ENCODE measurements at places on chromosomes 16 and 17. TPM values are rescaled to one million over a fixed set of nuclear protein-coding genes. Genes with fewer than 3 reads are reported as not detected.
A peak's percentile ranks its signal among the peaks of the same experiment; 100 is the strongest.

DNA sequence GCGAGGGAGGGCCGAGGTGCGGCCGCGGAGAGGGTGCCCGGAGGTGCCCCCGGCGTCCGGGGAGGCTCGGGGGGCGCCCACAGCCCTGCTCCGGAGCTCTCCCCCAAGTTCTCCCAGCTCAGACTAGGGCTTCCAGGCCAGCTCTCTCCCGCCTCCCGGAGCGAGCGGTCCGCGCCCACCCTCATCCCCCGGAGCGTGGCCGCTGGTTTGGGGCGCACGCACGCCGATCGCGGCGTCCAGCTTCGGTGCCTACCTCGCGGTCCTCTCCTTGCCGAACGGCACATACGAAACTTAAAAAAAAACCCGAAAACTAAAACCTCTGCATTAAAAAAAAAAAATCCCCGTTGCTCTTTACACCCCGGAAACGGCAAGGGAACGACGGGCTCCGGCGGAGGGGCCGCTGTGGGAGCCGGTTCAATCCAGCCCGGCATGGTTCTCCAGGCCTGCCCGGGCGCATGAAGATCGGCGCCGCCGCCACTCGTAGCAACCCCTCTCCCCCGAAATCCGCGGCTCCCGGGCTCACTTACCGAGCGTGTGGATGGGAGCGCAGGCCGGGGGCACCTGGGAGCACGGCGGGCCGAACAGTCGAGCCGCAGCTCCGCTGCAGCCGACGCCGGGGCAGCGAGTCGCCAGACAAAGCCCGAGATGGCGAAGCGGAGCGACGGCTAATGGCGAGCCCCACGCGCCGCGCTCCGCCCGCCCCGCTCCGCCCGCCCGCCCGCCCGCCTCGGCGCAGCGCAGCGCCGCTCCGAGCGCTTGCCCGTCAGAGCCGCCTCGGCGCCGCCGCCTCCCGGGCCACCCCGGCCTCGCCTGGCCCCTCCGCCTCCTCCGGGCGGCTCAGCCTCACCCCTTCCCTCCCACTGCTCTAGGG, 973 bp upstream of the UBTF start:
- H3K27ac ChIP-seq: peak overlapping the region; percentile 75
- peaks cover 7% of the 10 kb centered on the region for H3K36me3 ChIP-seq
- peak; percentile 64 for DNase-seq
- peaks cover 20% of the 10 kb centered on the region for H3K4me1 ChIP-seq
- no peaks in the 10 kb centered on the region for H3K27me3 ChIP-seq
- H3K4me3 ChIP-seq: peak overlapping the region; percentile 53

DNA sequence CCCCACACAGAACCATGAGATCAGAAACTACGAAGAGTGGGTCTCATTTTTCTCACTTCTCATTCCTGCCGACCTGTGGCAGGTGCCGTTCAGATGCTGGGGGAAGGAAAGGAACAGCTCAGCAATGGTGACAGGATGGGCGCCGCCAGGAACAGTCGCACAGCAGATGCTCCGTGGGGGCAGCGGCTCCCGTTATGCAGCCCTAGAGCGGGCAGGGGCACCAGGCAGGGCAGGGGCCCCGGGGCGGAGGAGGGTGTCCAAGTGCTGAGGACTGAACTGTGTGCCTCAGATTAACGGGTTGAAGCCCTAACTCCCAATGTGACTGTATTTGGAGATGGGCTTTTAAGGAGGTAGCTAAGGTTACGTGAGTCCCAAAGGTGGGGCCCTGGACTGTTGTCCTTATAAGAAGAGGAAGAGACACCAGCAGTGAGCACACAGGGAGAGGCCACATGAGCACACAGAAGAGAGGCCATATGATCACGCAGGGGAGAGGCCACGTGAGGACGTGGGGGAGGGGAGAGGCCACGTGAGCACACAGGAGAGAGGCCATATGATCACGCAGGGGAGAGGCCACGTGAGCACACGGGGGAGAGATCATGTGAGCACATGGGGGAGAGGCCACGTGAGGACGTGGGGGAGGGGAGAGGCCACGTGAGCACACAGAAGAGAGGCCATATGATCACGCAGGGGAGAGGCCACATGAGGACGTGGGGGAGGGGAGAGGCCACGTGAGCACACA, 95.7 kb upstream of the METRNL start:
- H3K27ac ChIP-seq: no peak overlapping the region
- no peaks in the 10 kb centered on the region for H3K27me3 ChIP-seq
- no peak for DNase-seq
- no peaks in the 10 kb centered on the region for H3K4me1 ChIP-seq
- H3K36me3 ChIP-seq: no peaks in the 10 kb centered on the region
- H3K4me3 ChIP-seq: no peak overlapping the region

DNA sequence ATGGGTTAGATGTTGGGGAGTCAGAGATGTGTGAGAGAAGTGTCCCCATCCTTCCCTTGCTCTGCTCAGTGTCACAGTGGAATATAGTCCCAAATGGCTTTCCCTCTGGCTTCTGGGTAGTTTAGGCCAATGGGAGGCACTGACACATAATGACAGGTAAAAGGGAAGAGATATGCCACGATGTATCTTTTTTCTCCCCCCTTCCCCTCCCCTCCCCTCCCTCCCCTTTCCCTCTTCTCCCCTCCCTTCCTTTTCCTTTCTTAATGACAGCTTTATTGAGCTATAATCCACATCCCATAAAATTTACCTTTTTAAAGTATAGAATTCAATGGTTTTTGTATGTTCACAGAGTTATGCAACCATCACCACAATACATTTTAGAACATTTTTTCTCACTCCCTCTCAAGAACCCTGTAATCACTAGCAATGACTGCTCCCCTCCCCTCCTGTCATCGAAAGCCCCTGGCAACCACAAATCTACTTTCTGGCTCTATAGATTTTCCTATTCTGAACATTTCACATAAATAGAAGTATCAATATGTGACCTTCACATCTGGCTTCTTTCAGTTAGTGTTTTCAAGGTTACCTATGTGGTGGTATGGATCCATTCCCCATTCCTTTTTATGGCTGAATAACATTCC, 617 bp upstream of the CCR7 start:
- no peak overlapping the region for H3K4me3 ChIP-seq
- H3K36me3 ChIP-seq: no peaks in the 10 kb centered on the region
- DNase-seq: no peak
- H3K4me1 ChIP-seq: no peaks in the 10 kb centered on the region

DNA sequence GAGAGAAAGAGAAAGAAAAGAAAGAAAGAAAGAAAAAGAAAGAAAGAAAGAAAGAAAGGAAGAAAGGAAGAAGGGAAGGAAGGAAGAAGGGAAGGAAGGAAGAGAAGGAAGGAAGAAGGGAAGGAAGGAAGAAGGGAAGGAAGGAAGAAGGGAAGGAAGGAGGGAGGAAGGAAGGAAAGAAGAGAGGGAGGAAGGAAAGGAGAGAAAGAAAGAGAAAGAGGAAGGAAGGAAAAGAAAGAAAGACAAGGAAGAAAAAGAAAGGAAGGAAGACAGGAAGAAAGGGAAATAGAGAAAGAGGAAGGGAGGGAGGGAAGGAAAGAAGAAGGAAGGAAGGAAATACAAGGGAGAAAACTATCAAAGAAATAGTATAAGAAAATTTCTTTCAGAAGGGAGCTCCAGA, 7.2 kb upstream of the KRTAP4-7 start:
- H3K27me3 ChIP-seq: no peaks in the 10 kb centered on the region
- H3K4me1 ChIP-seq: no peaks in the 10 kb centered on the region
- DNase-seq: no peak
- no peaks in the 10 kb centered on the region for H3K36me3 ChIP-seq
- no peak overlapping the region for H3K4me3 ChIP-seq
- H3K27ac ChIP-seq: no peak overlapping the region

GRCh38 chr16:81723098-81723723, 55.9 kb upstream of the PLCG2 start:
- H3K36me3 ChIP-seq: no peaks in the 10 kb centered on the region
- DNase-seq: peak; percentile 88
- H3K4me1 ChIP-seq: no peaks in the 10 kb centered on the region

Gene WNT9B
- total RNA-seq: not detected

Gene CLEC3A
- total RNA-seq: not detected

Gene MEOX1
- not detected for total RNA-seq

Gene CBLN1
- total RNA-seq: not detected

Gene PIK3R6
- not detected for total RNA-seq

Gene TMEM238L
- not detected for total RNA-seq

- no peak for DNase-seq
- no peak overlapping the region for H3K27ac ChIP-seq
- H3K4me1 ChIP-seq: peaks cover 14% of the 10 kb centered on the region
- no peaks in the 10 kb centered on the region for H3K36me3 ChIP-seq
These were observed 2.9 kb upstream of the RNF213 start for GRCh38 chr17:80257716-80258213.

DNA sequence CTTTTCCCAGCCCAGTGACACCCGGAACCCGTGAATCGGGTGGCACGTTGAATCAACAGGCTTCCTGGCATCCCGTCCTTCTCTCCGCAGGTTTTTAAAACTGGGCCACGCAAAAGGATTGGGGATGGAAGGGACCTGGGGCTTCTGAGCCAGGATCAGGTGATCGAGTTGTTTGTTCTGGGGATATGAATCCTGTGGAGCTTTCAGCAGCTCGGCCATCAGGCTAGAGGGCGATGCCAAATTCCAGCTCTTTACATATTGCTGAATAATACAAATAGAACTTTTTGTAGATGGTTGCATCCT, 473 bp downstream of the SUPT6H start:
- H3K36me3 ChIP-seq: peaks cover 4% of the 10 kb centered on the region
- H3K4me1 ChIP-seq: peaks cover 5% of the 10 kb centered on the region
- H3K27me3 ChIP-seq: no peaks in the 10 kb centered on the region
- DNase-seq: no peak

- H3K4me1 ChIP-seq: peaks cover 12% of the 10 kb centered on the region
- no peaks in the 10 kb centered on the region for H3K36me3 ChIP-seq
- H3K27me3 ChIP-seq: no peaks in the 10 kb centered on the region
- H3K27ac ChIP-seq: no peak overlapping the region
- no peak overlapping the region for H3K4me3 ChIP-seq
These were observed 140.6 kb downstream of the PARN start for GRCh38 chr16:14489460-14489859.

- DNase-seq: peak; percentile 73
- peak overlapping the region; percentile 77 for H3K27ac ChIP-seq
- no peaks in the 10 kb centered on the region for H3K27me3 ChIP-seq
- peak overlapping the region; percentile 31 for H3K4me3 ChIP-seq
These were observed 8.1 kb upstream of the MT1E start for GRCh38 chr16:56617212-56618085.

Gene GPR142
- total RNA-seq: not detected

GRCh38 chr17:14756479-14756878, 455.6 kb downstream of the HS3ST3B1 start:
- H3K27me3 ChIP-seq: no peaks in the 10 kb centered on the region
- no peak overlapping the region for H3K27ac ChIP-seq
- no peak overlapping the region for H3K4me3 ChIP-seq

Gene KRT32
- total RNA-seq: under 0.01 TPM

GRCh38 chr17:933312-934073, 46.1 kb downstream of the NXN start:
- peak; percentile 100 for DNase-seq
- H3K36me3 ChIP-seq: peaks cover 2% of the 10 kb centered on the region
- no peak overlapping the region for H3K4me3 ChIP-seq
- peaks cover 16% of the 10 kb centered on the region for H3K4me1 ChIP-seq
- H3K27ac ChIP-seq: peak overlapping the region; percentile 79

DNA sequence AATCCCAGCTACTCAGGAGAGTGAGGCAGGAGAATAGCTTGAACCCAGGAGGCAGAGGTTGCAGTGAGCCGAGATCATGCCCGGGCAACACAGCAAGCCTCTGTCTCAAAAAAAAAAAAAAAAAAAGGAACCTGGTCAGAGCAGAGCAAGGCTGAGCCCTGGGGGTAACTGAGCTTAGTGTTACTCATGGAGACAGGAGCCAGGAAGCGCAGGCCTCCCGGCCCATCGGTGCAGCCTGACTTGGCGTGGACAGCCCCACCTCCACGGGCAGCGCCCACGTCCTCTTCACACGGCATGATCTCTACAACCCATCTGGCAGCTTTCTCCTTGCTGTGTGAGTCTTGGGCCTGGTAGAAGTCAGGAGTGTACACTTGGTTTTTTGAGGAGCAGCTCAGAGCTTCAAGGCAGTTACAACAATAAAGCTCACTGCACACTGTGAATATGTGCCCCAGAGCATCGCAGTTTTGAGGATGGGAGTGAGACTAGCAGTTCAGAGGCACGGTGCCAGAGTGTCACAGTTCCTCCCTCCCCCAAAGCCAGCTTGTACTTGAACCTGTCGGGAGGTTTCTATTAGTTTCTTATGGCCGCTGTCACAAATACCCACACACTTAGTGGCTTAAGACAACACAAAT, 129.9 kb downstream of the RAP1GAP2 start:
- no peaks in the 10 kb centered on the region for H3K27me3 ChIP-seq
- DNase-seq: no peak
- no peaks in the 10 kb centered on the region for H3K4me1 ChIP-seq
- H3K4me3 ChIP-seq: no peak overlapping the region
- H3K27ac ChIP-seq: no peak overlapping the region

DNA sequence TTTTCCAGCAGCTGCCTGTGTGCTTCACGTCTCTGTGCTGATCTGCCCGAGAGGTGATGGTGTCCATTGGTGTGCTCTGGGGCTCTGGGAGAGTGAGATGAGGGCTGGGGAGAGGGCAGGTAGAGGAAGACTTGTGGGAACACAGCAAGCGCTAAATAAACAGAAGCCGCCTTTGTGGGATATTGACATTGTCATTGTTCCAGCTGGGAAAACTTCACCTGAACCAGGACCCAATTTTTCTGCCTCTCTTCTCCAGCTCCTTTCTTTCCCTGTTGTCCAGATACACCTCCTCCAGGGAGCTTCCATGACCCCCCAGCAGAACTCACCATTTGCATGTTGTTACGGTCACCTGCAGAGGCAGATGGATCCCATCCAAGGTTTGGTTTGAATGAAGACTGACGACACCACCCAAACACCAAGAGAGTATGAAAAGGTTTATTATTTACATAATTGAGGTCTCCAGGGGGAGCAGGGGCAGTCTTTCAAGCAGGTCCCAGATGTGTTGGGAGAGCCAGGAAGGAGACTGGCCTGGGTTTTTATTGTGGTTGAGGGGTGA, 3.6 kb upstream of the ITGA3 start:
- H3K4me1 ChIP-seq: peaks cover 40% of the 10 kb centered on the region
- H3K36me3 ChIP-seq: no peaks in the 10 kb centered on the region
- H3K27me3 ChIP-seq: no peaks in the 10 kb centered on the region
- DNase-seq: no peak
- H3K4me3 ChIP-seq: no peak overlapping the region
- H3K27ac ChIP-seq: no peak overlapping the region

- H3K27me3 ChIP-seq: no peaks in the 10 kb centered on the region
- peaks cover 2% of the 10 kb centered on the region for H3K36me3 ChIP-seq
- DNase-seq: peak; percentile 56
These were observed 115.9 kb downstream of the ANKRD11 start for GRCh38 chr16:89374393-89374960.

Gene DUS2
- total RNA-seq: 12.3 TPM

Gene NME1
- 75.8 TPM for total RNA-seq

Gene CALB2
- total RNA-seq: 1.3 TPM

Gene CLEC18C
- under 0.01 TPM for total RNA-seq

Gene ACSM2A
- not detected for total RNA-seq

DNA sequence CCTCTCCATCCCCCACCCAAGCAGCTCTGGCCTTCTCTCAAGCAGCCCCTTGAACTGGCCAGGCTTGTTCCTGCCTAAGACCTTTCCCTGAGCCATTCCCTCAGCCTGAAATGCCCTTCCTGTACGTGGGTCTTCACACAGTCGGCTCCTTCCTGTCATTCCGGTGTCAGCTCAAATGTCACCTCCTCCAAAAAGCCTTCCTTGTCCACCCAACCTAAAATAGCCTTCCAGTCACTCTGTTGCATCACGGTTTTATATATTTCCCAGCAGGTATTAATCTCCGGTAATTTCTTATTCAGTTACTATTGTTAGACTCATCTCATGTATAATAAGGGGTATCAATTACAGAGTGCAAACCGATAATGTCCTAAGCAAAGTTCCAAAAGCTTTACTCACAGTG, 51.8 kb downstream of the C17orf67 start:
- DNase-seq: no peak
- peaks cover 18% of the 10 kb centered on the region for H3K4me1 ChIP-seq
- H3K27ac ChIP-seq: no peak overlapping the region
- H3K36me3 ChIP-seq: no peaks in the 10 kb centered on the region

Data from fibroblast of lung (primary cell).